ENCODE measurements at places on chromosomes 2 and 18.

DNA sequence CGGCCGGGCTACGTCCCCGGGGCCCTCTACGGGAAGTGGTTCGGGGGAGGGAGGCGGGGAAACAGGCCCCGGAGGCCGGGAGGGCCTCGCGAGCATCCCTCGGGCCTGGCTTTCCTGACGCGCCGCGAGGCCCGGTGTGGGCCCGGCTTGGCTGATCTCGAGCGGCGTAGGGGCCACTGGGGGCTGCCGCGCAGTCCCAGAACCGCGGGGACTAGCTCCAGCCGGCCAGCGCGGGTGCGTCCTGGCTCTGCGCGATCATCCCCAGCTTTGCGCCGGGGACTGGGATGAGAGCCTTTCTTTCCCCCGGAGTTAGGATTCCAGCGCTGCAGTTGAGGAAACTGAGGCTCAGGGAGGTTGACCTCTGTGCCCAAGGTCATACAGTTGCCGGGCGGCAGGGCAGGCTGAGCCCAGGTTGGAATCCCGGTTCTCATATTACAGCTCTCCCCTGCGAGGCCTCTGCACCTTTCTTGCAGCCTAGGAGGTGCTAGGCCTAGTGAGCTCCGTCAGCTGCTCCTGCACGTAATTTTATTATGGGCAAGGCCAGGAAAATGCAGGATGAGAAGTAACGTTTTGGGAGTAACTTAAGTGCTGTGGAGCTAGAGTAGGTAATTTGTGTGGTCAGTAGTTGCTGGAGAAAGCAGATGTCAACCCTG, 501 bp downstream of the LPIN1 start:
- no peak for DNase-seq

DNA sequence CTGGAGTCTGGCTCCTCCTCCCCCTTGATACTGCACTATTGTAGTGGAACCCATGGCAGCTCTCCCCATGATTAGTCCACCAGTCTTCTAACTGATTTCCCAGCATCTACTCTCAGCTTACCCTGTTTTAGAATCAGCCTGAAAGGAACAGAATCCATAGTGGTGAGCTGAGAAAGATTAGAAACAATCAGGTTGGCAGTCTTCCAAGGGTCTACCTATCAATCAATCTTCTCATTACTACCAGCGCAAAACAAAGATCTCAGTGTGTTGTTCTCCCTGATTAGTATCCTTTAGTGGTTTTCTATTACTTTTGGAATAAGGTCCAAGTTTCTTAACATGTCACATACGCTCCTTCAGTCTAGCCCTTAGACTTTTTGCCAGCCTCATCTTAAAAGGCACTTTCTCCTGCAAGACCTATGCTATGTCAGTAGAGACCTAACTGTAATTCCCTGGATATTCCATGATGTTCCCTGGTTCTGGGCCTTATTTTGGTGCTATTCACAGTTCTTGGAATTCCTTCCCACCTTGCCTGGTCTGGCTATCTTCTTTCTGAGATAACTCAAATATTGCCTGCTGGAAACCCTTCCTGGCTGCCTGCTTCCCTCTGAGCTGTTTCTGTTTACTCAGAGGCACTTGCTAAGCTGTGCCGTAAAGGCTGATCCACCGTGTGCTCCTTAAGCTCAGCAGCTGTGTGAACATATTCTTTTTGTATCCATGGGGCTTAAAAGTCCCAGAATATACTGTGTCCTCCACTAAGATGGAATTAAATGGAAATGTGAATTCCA, 32.6 kb downstream of the LAMA3 start:
- no peak for DNase-seq

DNA sequence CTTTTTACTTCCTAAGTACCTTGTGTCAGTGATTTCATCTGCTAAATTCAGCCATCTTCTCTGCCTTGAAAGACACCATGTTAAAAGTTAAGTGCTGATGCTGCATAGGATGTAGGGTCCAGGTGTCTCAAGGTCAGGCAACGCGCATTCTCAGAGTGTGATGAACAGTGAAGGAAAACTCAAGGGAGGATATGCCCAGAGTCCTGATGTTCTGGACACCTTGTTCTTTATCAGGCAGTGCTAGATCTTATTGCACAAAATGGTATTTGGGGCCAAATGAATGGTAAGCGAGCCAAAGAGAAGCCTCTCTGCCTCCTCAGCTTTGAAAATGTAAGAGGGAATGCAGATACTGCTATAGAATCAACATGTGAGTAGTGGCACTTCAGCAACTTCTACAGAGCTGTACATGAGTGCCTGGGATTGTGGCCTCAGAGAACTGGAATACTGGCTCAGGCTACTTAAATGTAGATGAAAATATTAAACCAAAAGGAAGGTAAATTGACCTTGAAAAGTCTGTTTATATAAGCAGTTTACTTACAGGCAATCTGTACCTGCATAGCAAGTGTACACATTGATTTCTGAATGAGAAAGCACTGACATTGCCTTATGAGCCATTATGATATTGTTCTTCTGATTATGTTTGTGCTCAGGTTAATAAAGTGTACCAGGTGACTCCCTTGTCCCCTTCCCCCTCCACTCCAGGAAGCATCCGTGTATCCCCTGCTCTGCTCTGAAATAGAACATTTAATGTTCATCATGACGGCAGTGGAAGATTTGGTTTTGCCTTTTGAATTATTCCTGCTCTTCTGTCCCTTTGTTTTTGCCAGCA, 86.7 kb upstream of the RANBP2 start:
- DNase-seq: no peak

- DNase-seq: no peak
Observed at GRCh38 chr2:1169291-1169949, 218.8 kb downstream of the SNTG2 start.

DNA sequence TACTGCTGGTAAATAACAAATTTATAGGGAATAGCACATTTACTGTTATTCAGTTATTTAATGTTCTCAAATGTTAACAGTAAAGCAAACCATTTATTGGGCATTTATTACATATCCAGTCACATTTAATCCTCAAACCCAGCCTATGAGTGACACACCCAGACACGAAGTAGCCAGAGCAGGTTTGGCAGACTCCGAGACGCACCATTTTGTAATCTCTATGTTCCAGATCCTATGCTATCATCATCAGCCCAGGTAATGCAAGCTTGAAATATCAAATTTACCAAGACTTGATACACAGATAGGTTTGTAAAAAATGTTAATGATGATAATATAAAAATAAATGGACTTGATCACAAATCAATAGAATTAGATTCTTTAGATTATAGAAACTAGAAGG, 131.1 kb downstream of the IKZF2 start:
- no peak for DNase-seq
